HS-27A (cell line): ENCODE measurements at places on chromosomes 1 and 21.

DNA sequence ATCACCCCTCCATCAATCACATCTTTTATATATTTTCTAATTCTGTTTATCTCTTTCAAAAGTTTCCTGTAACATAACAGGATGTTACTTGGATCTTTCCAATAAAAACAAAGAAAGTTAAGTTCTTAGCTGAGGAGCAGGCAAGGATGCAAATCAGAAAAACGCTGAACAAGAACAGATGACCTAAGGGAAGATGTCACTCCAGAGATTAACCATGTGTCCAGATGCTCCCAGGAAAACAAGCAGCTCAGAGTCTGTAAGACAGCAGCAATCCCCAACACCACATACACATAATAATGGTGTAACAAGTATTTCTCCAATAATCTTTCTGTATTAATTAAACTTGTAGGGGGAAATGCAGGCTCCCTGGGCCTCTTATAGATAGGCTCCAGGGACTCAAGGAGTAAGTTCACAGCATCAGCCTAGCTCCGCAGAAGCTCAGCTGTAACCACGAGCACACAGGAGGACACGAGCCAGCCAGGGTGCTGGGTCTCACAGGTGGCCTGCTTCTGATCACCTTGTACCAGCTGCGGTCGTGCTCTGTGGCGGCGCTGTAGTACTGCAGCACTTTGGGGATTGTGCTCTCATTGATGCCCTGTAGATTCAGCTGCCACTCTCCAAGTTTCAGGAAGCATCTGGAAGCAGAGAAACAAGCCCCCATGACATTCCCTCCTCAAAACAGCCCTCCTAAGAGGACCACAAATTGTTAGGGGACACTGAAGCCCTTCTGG lies 33.1 kb upstream of the EXOSC10 start:
- no peak for DNase-seq

DNA sequence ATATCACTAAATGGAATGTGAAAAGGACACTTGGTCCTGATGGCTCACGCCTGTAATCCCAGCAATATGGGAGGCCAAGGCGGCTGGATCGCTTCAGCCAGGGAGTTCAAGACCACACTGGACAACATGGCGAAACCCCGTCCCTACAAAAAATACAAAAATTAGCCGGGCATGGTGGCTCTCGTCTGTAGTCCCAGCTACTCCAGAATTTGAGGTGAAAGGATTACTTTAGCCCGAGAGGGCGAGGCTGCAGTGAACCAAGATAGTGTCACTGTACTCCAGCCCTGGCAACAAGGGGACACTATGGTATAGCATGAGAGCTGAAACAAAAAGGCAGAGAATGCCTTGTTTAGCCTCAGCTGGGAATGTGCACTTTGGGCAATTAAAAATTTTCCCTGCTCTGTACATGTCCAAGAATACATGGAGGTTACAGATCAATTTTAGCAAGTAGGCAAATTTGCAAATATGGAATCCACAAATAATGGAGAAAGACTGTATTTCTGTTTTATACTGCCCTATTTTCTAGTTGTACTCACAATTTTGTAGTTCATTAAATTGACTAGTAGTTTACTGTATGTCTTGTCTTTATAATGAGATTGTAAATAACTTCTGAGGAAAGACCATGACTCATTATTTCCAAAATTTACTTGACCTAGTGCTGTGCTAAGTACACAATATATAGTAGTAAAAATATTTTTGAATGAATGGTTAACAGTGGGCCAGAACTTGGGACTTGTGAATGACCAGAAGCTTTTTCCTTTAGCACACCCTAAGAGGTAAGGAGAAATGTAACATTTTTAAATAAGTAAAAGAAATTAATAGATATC lies 2.0 kb upstream of the ANGEL2 start:
- no peak for DNase-seq

DNA sequence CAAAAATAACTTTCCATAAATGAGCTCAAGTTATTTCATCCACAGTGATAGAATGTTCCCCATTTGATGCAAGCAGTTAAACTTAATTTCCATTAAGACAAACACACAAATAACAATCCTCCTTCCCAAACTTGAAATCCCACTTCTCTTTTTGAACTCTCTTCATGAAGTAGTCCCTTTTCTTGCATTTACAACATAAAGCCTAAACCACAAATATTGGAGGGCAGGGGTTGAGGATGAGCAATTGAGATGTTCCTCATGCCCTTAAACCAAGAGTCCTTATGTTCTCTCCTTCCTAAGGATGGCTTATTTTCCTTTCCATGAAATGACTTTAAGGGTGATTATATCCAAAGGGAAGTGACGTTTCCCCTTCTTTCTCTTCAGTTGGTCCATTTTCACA lies 228.8 kb downstream of the DISC1 start:
- DNase-seq = no peak

GRCh38 chr1:107473065-107473464 lies 332.2 kb downstream of the NTNG1 start:
- DNase-seq = no peak

- no peak for DNase-seq
Measured at GRCh38 chr1:76153841-76154205, 79.3 kb downstream of the ST6GALNAC3 start.

DNA sequence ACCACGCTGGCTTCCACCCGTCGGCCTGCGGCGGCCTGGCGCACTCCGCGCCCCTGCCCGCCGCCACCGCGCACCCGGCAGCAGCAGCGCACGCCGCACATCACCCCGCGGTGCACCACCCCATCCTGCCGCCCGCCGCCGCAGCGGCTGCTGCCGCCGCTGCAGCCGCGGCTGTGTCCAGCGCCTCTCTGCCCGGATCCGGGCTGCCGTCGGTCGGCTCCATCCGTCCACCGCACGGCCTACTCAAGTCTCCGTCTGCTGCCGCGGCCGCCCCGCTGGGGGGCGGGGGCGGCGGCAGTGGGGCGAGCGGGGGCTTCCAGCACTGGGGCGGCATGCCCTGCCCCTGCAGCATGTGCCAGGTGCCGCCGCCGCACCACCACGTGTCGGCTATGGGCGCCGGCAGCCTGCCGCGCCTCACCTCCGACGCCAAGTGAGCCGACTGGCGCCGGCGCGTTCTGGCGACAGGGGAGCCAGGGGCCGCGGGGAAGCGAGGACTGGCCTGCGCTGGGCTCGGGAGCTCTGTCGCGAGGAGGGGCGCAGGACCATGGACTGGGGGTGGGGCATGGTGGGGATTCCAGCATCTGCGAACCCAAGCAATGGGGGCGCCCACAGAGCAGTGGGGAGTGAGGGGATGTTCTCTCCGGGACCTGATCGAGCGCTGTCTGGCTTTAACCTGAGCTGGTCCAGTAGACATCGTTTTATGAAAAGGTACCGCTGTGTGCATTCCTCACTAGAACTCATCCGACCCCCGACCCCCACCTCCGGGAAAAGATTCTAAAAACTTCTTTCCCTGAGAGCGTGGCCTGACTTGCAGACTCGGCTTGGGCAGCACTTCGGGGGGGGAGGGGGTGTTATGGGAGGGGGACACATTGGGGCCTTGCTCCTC lies 1.9 kb downstream of the OLIG2 start:
- DNase-seq = no peak

DNA sequence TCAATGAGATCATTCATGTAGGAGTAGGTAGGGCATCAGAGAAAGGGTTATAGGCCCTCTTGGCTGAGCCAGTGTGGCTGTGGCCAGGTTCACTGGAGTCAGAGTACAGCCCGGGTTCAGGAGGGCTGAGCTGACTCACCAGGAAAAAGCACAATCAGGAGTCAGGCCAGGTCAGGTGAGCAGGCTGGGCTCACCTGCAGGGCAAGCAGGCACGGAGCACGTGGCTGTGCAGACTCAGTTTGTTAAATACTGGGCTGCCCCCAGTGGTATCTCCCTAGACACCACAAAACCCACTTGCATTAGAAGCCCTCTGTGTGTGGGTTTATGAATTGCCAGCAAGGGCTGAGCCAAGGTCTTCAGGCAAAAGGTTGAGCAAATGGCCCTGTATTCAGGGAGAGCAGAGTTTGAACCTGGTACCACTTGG lies 122.1 kb upstream of the SERBP1 start:
- DNase-seq = no peak

DNA sequence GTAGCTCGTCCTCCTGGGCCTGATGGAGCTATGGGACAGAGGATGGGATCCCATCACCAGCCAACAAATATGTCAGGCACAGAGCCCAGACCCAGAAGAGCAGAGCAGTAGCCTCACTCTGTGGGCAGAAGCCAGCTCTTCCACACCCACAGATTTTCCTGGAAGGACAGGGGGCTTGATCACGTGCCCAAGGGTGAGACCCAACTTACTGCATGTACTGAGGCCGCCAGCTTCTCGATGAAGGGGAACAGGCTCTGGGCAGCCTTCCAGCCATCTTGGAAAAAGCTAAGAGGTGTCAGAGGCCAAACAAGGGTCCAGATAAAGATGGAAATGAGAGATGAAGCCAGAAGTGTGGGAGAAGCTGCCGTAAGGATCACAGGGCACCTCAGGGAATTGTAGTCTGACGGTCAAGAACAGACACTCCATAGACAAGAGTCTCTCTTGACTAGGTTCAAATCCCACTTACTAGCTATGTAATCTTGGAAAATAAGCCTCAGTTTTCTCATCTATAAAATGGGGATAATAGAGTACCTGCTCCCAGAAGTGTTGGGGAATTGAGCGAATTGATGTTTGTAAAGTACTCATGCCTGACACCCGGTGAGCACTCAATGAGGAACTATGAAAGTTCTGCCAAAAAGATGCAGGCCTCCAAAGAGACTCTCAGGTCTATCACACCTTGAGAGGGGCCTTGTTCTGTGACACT lies 17.0 kb upstream of the TCEA3 start:
- DNase-seq = no peak

DNA sequence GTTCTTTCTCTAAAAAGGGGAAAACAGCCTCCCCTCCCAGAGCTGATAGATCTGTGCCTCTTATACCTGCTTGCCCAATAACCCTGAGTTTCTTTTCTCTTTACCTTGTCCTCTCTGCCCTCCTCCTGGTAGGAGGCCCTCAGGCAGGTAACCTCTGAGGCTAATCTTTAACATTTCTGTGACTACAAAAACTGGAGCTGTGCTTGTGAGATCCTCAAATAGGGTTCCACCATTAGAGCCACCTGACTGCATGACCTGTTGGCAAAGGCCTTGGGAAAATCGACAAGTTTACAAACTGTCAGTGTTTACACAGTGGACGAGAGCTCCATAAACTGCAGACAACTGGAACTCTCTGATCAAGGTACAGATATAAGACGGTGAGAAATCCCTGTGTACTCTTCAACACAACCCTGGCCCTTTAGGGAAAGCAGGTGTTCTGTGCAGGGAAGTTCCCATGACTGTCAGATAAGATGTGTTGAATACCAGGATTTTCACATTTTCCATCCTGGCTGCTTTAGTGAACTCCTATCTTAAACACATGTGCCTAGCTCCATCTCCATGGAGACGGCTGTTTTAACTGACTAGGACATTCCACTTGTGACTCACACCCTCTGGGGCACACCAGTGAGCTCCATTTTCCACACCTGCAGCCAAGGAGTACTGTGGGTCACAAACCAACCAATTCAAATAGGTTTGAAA lies 38.3 kb downstream of the ECE1 start:
- no peak for DNase-seq

DNA sequence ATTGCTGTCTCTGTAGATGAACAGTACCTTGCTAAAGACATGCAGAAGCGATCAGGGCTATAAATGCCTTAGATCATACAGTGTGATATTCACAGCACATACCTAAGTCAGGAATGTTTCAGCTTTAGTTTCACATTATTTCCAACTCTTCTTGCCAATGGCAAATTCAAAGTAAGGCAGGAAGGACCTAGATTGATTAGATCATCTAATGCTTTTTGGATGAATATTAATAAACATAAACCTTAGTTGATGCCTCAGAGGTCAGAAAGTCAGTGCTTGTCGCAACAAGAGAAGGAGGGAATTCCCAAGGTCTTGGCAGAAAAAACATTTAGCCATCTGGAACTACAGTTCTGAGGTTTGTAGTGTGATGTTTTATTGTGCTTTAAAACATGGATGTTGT lies 122.3 kb downstream of the TNFSF18 start:
- DNase-seq = no peak

DNA sequence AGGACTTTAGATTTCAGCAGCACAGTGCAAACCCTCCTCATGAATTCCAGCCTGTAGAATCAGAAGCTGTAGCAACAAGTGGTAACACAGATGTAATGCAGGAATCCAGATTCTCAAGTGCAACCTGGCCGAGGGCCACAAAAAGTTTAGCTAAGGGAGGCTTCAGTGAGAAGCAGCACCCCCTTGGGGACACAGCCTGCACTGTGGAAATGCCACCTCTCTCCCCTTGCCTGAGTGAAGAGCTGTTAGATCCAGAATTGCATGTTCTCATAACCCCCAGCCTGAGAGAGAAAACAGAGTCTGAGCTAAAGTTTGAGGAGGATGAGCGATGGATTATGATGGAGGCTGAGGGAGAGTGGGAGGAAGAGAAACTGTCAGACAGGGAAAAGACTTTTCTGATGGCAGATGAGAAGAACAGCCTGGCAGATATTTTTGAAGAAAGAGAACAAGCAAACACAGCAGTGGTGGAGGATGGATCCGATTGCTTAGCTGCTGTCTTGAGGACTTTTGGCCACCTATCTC lies 80.5 kb upstream of the BMP8A start:
- no peak for DNase-seq

- no peak for DNase-seq
Measured at GRCh38 chr1:189708674-189709073, 769.0 kb downstream of the BRINP3 start.
